ENCODE measurements at places on chromosomes 11 and 22.

DNA sequence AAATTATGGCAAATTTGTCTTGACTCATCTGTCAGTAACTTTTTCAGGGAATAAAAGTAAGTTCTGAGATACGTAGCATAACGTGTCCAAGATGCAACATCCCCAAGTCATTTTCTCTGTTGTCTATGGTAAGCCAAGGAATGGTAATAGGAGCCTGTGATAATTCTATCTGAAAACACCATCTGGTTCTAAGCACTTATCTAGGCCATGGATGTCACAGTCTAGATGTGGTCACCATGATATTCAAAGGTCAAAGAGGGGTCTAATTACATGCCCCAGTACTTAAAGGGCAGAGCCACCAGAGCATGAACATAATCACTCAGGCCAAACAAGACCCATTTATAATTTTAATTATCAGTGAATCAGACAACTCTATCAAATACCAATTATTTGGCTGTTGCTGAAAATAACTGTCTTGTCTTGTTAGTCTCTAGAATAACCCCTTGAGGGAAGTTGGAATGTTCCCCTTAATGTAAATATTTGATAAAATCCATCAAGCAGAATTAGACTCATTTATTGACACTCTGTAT lies 225.1 kb upstream of the MPPED2 start:
- DNase-seq: no peak

- DNase-seq: peak; percentile 4
These were observed 1329.0 kb downstream of the LRRC4C start for GRCh38 chr11:40130427-40130826.

DNA sequence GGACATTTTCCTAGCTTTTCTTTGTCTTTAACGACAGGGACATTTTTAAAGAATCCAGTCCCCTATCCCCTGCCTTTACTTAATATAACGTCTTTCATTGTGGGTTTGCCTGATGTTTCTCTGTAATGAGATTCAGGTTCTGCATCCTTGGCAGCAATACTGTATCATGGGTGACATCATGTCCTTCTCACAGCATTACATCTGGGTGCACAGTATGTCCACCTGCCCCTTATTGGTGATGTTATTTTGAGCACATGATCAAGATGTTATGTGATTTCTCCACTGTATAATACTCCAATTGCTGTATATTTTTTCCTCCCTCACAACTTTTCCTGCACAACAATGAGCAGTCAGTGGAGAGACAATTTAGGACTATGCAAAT lies 9.7 kb upstream of the STK33 start:
- DNase-seq: no peak

DNA sequence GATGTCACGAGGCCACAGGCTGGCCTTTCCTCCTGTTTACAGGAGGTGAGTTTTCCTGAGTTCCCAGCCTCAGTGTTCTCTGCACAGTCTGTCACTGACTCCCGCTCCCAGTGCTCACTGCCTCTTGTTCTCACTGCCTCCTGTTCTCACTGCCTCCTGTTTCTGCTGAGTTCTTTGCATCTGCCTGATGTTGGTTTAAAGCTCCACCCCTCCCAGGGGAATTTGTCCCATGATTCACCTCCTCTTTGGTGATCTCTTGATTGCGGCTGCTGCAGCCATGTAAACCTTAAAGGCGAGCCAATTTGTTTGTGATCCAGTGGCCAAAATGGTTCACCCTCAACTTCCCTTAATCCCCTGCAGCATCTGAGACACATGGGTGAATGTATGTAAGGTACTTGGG lies 6.0 kb upstream of the TUBA8 start:
- DNase-seq: peak; percentile 69

GRCh38 chr11:76336597-76336996 lies 44.3 kb downstream of the THAP12 start:
- DNase-seq: no peak

DNA sequence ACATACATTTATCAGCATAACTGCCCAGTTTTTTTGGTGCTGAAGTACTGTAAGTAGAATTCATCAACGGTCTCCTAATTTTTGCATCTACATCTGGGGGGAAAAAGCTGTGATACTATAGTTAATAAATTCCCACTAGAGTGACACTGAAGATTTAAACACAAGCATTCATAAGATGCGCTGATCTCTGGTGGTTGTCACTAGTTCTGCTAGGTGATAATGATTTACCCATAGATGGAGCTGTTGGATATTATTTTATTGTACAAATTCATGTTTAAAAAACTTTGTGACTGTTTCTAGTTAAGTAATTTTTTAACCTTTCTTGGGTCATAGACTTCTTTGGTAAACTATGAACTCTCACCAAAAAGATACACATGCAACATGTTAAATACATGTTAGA lies 106.6 kb downstream of the EMSY start:
- no peak for DNase-seq

- peak; percentile 65 for DNase-seq
These were observed 1.4 kb downstream of the ADM start for GRCh38 chr11:10305964-10306918.

Measured in NB4 (cell line).